ENCODE measurements at places on chromosomes 3 and 15. TPM values are rescaled to one million over a fixed set of nuclear protein-coding genes. Genes with fewer than 3 reads are reported as not detected.

C3orf20 gene
- not detected for total RNA-seq

AADAC gene
- total RNA-seq = 0.19 TPM

SLC12A1 gene
- under 0.01 TPM for total RNA-seq

ZNF662 gene
- 1.5 TPM for total RNA-seq

NSUN3 gene
- total RNA-seq = 14.0 TPM

FRMD5 gene
- total RNA-seq = 3.4 TPM

MED12L gene
- 0.05 TPM for total RNA-seq

CHL1 gene
- 0.09 TPM for total RNA-seq

RBP2 gene
- total RNA-seq = not detected

TM4SF18 gene
- total RNA-seq = 363 TPM

ISLR2 gene
- total RNA-seq = not detected

GOLGA6L9 gene
- 0.85 TPM for total RNA-seq

CMTM7 gene
- 31.3 TPM for total RNA-seq

UQCC5 gene
- 2.7 TPM for total RNA-seq

ZNF860 gene
- total RNA-seq = 3.4 TPM

CHRM5 gene
- total RNA-seq = not detected

ANKUB1 gene
- not detected for total RNA-seq

LRTM1 gene
- total RNA-seq = not detected

OR4M2 gene
- total RNA-seq = not detected

DNAJB11 gene
- total RNA-seq = 60.4 TPM

CIDEC gene
- total RNA-seq = not detected

SOX2 gene
- total RNA-seq = not detected

HRG gene
- not detected for total RNA-seq

GDPGP1 gene
- 11.7 TPM for total RNA-seq

STRIT1 gene
- not detected for total RNA-seq

OGG1 gene
- total RNA-seq = 16.6 TPM

SPTSSB gene
- not detected for total RNA-seq

CMSS1 gene
- 7.5 TPM for total RNA-seq

NPAP1 gene
- not detected for total RNA-seq

ACKR4 gene
- total RNA-seq = 0.85 TPM

EFHB gene
- total RNA-seq = not detected

TAGLN3 gene
- total RNA-seq = 0.19 TPM

GPR171 gene
- not detected for total RNA-seq

TNFSF10 gene
- 180 TPM for total RNA-seq

ITIH4 gene
- 0.19 TPM for total RNA-seq

VGLL4 gene
- 76.7 TPM for total RNA-seq

NDUFB4 gene
- 21.3 TPM for total RNA-seq

ACSBG1 gene
- not detected for total RNA-seq

NEO1 gene
- 6.3 TPM for total RNA-seq

NR2E3 gene
- 0.05 TPM for total RNA-seq

ACTRT3 gene
- total RNA-seq = 4.7 TPM

DUOX2 gene
- not detected for total RNA-seq

GOLGA8J gene
- not detected for total RNA-seq

NRROS gene
- total RNA-seq = 13.4 TPM

VEPH1 gene
- 8.2 TPM for total RNA-seq

CCDC33 gene
- 0.05 TPM for total RNA-seq

XCR1 gene
- total RNA-seq = not detected
